Astrocyte (in vitro differentiated cells and primary cell): ENCODE measurements at places on chromosomes 5 and 9.

GRCh38 chr9:93126825-93127368 lies 7.2 kb downstream of the NINJ1 start:
- no peak for DNase-seq

DNA sequence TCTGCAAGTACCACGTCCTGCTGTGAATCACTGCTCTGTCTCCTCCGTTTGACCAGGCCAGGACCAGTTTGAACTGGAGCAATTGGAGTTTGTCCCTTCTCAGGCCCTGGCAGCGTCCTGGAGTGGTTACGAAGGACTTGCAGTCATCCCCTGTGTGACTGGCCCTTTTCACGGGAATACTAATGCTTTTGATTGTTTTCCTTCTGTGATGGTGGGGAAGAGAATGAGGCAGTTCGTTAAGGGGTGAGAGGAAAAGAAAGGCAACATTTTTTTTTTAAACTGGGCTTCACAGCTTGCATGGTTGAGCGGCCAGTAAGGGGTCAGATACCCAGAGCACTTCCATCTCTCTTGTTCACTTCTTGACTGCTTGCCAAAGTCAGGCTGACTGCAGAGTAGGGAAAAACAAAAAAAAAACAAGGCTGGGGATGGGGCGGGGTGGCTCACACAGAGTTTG lies 153.5 kb upstream of the STK32A start:
- peak; percentile 18 for DNase-seq

- no peak for DNase-seq
Observed at GRCh38 chr9:97571664-97572063, 61.5 kb downstream of the TSTD2 start.

DNA sequence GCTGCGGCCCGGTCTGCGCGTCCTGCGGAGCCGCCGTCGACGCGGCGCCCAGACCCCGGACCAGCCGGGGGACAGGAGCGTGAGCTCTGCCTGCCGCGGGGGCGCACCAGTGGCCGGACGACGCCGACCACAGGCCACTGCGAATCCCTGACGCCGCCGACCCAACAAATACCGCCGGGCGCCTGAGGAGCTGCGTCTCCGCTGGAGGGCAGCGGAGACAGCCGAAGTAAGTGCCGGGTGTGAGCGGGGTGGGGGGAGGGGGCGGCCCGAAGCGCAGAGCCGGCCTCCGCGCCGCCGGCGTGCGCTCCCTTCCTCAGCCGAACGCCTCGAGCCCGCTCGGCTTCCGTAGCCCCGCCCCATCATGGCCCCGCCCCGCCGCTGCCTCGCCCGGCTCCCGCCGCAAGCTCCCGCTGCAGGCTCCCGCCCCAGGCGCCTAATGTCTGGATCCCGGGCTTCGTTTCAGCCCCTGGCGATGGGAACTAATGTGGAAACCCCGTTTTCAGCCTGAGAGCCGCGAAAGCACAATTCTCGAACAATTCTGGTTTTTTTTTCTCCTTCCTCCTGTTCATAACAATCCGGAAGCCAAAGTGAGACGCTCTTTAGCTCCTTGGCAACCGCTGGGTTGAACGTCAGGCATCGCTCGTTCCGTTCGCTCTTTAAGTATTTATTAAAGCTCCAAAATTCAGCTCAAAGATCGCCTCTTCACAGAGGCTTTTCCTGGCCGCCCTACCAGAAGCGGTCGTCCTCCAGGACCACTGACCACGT lies at the start of gene RFK:
RFK (minus strand) TSS at position 232 of the 765 bp plus-strand sequence. CDS start 255 bp downstream, outside the sequence.
- DNase-seq, result peak; percentile 89

DNA sequence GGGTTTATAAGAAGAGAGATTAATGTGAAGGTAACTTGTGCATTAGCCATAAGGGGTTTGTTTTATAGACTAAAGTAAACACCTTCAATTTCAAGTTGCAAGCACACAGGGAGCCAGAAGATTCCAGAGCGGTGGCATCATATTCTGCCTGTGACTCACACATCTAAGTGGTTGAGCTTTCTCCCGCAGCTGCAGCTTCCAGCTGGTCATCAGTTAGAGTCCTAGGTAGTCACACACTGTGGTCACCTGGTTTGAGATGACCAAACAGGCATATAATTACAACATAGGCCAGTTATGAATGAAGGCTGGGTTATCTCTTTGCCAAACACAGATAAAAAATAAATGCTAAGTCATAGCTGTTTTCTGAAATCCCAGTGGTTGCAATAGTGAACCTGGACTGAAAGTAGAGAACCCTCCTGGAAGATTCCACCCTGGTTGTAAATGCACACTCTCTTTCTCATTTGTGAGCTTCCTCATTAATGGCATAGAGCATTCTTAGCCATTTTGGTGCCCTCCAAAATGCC lies 171.3 kb downstream of the GDNF start:
- peak; percentile 100 for DNase-seq

DNA sequence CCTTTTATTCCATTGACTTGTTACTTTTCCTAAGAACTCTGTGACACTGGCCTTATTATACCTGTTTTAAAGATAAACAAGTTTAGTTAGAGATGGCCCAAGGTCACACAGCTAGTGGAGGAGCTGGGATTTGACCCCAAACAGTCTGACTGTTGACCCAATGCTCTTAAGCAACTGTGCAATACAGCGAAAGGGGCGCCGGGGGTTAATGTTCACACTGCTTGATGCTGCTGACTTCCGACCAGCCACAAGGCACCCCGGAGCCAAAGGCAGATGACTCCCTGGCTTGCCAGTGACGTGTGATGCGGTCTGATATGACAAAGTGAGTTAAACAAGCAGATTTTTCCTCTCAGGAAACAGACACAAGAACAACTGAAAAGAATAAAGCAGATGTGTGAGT lies 23.9 kb downstream of the PIK3R1 start:
- peak; percentile 91 for DNase-seq

GRCh38 chr9:105252405-105252756 lies 7.9 kb downstream of the SLC44A1 start:
- DNase-seq, result no peak

DNA sequence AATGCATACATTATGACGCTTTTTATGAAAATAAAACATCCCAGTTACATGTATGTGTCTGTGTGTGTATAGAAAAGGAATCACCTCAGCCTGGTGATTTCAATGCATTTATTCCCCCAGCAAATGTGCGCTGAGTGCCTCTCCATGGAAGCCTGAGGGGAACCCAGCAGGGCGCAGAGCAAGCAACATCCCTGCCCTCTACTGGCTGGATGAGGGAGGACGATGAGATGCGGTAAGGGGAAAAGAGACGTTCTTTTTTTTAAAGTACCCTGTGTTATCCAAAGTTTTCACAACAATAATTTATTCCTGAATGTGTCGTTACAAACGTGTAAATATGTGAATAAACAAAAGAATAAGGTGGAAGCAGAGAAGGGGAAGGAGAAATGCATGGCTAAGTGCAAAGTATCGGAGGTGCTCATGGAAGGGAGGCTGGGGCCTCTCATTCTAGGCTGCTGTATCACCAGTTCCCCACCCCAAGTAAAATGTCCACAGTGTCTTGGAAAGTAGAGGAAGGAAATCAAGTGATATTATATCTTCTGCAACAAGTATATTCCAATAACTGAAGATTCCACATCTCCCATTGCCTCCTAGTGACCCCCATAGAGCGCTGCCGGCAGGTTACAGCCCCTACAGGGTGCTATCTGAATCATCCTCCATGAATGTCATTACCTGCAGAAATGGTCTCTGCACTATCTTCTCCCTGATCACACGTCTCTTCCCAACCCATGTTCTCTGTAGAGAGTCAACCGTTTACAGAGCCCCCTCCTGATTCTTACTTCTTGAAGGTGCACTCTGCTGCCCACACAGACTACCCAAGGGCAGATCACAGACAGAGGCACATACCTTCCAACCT lies 13.0 kb upstream of the ABLIM3 start:
- no peak for DNase-seq

DNA sequence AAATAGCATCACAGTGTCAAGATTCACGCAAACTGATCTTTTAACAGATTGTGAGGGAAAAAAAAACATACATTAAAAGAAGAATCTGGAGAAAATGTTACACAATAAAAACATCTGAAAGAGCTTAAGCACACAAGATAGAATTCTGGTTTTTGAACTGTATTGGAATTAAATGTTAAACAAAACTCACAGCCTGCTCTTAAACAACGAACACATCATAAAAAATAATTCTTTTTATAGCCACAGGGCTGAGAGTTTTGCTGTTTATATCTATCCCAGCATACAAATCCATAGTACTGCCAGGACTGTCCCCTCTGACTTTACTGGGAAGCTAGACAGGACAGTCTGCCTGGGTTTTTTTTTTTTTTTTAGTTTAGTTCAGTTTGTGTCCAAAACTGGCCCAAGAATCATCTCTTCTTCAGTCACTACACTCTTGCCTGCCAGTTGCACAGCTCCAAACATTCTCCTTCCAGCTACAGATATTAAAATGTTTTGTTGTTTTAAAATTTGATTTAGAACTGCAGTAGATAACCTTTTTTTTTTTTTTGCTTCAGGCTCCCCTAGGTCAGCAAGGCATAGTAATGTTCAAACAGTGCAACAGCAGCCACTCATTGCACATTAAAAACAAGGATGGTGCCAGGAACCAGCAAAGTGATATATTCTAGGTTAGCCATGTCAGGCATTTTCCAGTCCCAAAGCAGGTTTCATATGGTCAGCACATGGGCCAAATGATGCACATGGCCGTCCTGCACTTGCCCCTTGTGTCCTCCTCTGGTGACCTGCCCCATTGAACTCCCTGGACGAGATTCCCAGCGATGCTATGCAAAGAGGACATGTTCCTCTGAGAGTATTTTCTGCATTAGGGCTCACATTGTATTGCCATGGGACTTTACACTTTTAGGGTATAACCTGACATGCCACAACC lies 173.6 kb downstream of the ARL15 start:
- DNase-seq, result no peak
